ENCODE measurements at places on chromosomes 16 and 17. TPM values are rescaled to one million over a fixed set of nuclear protein-coding genes. Genes with fewer than 3 reads are reported as not detected.

The KRTAP4-3 gene
- total RNA-seq = not detected

DNA sequence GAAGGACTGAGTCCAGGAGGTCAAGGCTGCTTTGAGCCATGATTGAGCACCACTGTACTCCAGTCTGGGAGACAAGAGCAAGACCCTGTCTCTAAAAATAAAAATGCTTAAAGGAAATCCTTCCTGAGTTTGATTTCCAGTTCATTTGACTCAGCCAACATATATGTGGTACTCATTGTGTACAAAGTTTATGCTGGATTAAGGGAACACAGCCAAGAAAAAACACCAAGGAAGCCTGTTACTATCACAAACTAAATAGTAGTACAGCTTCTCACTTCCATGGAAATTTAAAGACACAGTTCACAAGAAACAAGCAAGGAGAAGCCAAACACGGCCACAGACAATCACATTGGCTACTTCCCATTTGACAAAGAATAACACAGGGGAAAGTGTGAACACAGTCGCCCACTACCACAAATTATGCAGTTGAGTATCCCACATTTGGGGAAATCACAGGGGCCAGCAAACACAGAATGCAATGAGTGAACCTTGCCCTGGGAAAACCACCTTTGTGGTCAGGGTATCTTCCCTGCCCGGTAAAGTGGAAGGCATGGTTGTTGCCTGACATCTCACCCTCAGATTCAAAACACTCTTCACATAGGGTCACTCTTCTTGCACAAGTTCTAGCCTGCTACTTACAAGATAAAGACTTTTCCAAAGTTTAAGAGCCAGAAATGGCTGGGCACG, 14.5 kb downstream of the TEX14 start:
- no peak for DNase-seq

DNA sequence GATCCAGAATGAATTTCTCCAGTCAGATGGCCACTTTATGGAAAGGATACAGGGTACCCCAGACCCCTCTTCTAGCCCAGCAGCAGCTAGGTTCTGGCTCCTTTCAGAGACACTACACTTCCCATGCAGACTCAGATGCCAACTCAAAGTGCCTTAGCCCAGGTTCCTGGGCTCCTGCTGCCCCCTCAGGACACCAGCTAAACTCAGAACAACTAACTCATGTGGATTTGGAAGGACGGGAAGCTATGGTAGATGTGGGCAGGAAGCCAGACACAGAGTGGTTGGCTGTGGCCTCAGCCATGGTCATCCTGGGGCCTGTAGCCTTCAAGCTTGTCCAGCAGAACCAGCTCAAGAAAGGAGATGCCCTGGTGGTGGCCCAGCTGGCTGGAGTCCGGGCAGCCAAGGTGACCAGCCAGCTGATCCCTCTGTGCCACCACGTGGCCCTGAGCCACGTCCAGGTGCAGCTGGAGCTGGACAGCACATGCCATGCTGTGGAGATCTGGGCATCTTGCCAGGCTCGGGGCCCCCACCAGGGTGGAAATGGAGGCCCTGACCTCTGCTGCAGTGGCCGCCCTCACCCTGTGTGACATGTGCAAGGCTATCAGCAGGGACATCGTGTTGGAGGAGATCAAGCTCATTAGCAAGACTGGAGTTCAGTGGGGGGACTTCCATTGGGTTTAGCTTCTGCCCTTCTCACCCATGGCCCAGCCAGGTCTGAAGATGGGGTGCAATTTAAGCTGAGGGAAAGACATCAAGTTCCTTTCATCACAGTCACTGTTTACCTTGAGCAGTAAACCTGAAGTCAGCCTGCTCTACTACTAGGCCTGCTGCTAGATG, 111.8 kb downstream of the N4BP1 start:
- DNase-seq = no peak

GRCh38 chr16:24491731-24492130, 47.6 kb upstream of the RBBP6 start:
- no peak for DNase-seq

DNA sequence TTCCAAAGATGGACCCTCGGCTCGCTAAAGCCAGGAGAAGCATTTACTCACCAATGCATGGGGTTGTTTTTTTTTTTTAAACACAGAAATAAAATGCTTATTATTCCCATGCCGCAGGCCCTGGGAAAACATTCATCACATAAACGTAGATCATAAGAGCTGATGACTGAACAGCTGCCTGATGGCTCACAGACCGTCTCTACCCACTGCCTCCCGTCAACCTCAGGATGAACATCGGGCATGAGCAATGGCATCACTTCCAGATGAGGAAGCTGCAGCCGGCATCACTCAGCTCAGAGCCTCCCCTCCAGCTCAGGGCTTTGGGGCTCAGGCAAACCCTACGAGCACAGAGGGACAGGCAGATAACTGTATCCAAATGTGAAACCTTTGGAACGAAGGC, 380.6 kb downstream of the CPPED1 start:
- DNase-seq = no peak
